ENCODE measurements at places on chromosomes 4 and X.

DNA sequence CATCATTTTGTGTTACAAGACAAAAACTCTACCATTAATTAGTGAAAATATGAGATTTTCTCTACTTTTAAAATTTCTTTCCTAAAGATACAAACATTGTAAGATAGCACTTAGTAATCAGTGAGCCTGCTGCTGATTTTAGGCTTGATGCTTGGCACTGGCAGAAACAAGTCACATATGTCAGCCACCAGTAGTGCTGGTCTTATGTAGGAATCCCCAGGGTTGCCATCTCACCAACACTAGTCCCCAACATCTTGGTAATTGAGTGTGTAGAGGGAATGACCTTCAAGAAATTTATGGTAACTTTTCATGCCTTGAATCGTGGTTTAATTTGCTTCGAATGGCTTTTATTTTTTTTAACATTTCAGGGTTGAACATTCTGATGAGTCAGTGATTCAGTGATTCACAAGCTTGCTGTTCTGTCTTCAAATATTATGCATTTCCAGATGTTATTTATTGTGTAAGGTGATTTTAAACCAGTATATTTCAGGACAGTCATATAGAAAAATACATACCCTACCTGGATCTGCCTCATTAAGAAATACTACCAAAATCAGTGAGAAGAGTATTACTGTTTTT lies 11.9 kb downstream of the EXOC1 start:
- no peak for DNase-seq

GRCh38 chrX:69290292-69290691 lies 125.0 kb upstream of the PJA1 start:
- no peak for DNase-seq

GRCh38 chrX:118523920-118524319 lies 28.3 kb downstream of the DOCK11 start:
- DNase-seq: peak; percentile 38

GRCh38 chrX:71653344-71653743 lies 14.0 kb upstream of the LOC101059915 start:
- DNase-seq: no peak

DNA sequence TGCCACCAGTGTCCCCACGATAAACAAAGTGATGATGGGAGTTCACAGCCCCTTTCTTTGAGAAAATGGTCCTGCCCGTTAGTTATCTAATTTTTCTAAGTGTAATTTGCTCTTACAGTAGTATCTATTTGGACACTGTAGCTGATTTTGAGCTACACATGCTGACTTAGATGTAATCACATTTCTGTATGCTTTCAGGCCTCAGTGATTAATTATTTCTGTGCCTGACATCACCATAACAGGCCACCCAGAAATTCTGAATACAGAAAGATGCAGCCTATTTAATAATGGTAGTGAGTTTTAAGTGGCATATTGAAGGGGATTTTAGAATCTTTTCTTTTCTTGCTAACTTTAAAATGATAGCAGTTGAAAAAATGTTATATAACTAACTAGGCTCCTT lies 147.6 kb upstream of the ANXA10 start:
- no peak for DNase-seq

- DNase-seq: peak; percentile 12
Measured at GRCh38 chr4:47598320-47598719, 113.2 kb downstream of the ATP10D start.

GRCh38 chr4:107736924-107737448 lies 17.0 kb upstream of the PAPSS1 start:
- peak; percentile 55 for DNase-seq

DNA sequence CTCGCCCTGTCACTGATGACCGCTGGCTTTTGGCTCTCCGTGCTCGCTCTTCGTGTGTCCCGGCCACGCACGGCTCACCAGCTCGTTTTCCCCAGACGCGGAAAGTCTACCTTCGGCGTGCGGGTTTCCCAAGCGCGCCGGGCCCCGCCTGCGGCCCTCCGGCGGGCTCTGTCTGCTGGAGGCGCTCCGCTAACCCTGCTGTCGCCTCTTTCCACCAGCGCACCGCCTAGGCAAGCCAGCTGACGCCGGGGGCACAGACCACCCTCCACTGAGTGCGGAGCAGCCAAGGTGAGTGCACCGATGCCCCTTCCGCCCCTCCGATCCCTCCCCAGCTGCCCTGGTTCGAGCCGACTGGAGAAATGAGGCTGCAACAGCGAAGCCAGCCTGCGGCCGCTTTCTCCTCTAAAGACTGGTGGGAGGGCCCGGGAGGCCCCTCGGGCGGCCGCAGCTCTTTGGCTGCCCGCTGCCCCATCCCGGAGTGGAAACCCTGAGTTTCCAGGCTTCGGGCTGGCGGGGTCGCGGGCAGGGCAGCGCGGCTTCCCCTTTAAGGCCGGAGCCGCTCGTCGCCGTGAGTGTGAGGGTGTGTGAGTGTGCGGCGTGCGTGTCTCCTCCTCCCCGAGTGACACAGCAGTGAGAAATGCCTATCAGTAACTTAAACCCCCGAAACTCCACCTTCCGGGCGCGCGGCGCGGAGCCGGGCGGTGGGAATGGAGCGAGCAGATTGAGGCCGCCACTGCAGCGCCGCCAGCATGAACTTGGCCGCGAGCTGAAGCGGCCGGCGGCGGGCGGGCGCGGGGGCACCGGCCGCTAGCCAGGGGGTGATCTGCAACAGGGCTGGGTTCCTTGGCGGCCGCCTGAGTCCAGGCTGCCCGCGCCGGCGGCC lies at the start of gene MAMLD1:
Gene MAMLD1, plus strand, starts transcription at position 719 of the 883 bp plus-strand sequence. CDS start 82,200 bp downstream, outside the sequence.
- DNase-seq: peak; percentile 72

GRCh38 chr4:111986095-111986494 lies 159.2 kb upstream of the FAM241A start:
- peak; percentile 57 for DNase-seq

GRCh38 chr4:145791988-145792387 lies 112.0 kb downstream of the C4orf51 start:
- no peak for DNase-seq

- no peak for DNase-seq
Measured at GRCh38 chr4:139331185-139331584, 28.9 kb upstream of the NDUFC1 start.

- DNase-seq: no peak
Measured at GRCh38 chr4:10728016-10728415, 43.4 kb upstream of the CLNK start.

GRCh38 chrX:103831803-103832544 lies at the start of gene RAB9B:
TSS of gene RAB9B (minus strand) at chrX:103832257. CDS start at chrX:103825784, 6,473 bp downstream.
- DNase-seq: peak; percentile 1

DNA sequence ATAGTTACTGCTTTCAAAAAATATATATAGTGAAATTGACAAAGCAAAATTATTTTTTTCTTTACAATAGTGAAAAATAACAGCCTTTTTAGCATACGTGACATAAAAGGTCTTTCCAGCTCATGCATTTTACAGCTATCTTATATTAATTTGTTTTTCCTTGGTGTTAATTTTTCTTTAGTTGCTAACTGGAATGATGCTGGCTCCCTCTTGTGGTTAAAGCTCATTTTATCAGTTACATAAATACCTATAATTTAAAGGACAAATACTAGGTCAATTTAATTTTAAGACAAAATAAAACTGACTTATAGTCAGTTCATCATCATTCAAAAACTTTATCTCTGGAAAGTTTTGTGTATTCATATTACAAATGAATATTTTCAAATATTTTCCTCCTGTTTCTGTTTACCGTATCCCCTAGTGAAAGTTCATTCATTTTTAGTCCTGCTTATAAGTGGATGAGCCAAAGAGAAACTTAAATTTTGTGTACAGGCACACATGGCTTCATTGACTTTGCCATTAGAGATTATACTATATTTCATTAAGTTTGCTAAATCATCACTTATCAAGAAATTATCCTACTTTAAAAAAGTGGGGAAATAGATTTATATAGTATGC lies 9.9 kb upstream of the ANAPC4 start:
- DNase-seq: peak; percentile 77

- no peak for DNase-seq
Measured at GRCh38 chrX:19790829-19791228, 96.6 kb downstream of the SH3KBP1 start.

GRCh38 chrX:7286168-7286837 lies 138.3 kb upstream of the PUDP start:
- DNase-seq: no peak

GRCh38 chr4:98030059-98030458 lies 113.2 kb downstream of the STPG2 start:
- DNase-seq: no peak

GRCh38 chr4:86934147-86934770 lies 552 bp upstream of the AFF1 start:
- DNase-seq: peak; percentile 49

- DNase-seq: no peak
Measured at GRCh38 chr4:89152972-89153371, 41.6 kb downstream of the TIGD2 start.

GRCh38 chr4:153901220-153901619 lies 112.3 kb upstream of the SFRP2 start:
- no peak for DNase-seq

GRCh38 chr4:37453281-37453998 lies 208.9 kb downstream of the NWD2 start:
- DNase-seq: peak; percentile 3

- no peak for DNase-seq
Measured at GRCh38 chr4:15690020-15690809, 8.6 kb downstream of the FAM200B start.

- DNase-seq: no peak
Measured at GRCh38 chrX:15864629-15865028, 10.0 kb upstream of the AP1S2 start.

DNA sequence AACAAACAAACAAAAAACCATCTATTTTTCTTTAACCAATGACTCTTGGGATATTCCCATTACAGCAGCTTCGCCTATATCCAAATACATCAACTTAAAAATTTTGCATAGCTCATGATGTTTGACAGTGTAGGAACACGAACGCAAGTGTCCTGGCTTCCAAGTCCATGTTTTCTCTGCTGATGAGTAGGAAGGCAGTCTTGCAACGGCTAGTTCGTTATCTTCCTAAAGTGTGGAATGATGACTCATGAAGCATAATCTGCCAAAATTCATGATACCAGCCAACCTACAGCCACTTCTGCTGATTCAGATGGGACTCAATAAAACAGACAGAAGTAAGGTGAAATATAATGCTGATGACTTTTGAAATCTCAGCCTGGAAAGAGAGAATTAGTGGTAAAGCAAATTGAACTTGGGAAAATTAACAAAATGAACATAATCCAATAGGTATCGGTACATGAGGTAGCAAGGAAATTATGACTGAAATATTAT lies 6.4 kb upstream of the SEPTIN11 start:
- DNase-seq: peak; percentile 64

DNA sequence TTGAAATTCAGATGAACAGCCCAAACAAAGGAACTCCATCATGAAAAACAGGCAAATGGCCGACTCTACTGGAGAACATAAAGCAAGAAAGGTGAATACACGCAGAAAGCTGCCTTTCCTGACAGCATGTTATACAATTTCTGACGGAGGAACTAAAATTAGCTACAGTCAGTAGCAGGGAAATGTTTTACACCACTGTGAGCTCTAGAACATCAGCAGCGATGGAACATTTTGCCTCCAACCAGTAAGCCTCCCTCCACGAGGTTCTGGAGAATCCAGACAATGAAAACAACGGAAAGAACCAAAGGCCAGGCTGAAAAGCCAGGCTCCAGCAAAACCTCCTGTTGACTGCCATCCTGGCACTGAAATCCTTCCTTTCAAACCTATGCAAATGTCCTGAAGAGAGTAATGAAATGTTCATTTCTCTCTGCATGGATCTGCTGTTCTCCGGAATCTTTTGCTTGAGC lies 78.9 kb downstream of the IRF2 start:
- DNase-seq: no peak

DNA sequence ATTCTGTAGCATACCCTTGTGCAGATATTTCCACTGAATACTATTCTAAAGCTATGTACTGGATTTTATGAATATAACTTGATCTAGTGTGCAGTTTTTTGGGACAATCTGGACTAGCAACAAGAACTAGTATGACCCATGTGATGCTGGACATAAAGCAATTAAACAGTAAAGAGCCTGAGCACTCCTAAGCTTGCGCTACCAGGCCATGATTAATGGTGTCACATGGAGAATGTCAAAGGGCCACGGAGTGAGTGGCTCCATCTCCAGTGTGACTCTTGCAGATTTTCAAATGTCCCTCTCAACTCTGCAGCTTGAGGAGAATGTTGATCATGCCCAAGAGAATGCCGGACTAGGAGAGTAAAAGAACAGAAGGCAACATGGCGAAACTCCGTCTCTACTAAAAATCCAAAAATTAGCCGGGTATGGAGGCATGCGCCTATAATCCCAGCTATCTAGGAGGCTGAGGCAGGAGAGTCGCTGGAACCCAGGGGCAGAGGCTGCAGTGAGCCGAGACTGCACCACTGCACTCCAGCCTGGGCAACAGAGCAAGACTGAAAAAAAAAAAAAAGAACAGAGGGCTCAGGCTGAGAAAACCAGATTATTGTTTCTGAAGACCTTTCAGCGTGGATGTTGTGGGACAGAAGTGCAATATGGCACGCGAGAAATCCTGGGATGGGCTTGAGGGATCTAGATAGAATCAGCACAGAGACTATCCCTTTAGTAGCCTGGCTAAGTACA lies 45.0 kb downstream of the TIGD2 start:
- DNase-seq: no peak

DNA sequence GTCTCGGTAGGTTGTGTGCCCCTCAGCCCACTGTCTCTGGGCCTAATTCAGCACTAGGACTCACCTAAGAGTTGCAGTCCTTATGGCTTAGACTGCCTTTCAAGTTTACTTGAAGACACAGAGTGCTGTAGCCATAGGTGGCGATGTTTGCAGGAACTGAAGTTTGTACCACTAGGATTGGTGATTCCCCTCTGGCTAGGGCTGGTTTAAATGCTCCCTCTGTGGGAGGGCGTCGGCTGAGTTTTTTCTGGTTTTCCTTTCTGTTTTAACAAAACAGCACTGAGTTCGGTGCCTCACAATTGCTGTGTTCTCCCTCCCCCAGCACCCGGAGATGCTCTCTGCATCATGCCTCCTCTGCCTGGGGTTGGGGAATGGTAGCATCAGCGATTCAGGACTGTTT lies 480.9 kb downstream of the PCDH11X start:
- DNase-seq: no peak

GRCh38 chrX:17459008-17459611 lies 84.1 kb downstream of the NHS start:
- DNase-seq: no peak

DNA sequence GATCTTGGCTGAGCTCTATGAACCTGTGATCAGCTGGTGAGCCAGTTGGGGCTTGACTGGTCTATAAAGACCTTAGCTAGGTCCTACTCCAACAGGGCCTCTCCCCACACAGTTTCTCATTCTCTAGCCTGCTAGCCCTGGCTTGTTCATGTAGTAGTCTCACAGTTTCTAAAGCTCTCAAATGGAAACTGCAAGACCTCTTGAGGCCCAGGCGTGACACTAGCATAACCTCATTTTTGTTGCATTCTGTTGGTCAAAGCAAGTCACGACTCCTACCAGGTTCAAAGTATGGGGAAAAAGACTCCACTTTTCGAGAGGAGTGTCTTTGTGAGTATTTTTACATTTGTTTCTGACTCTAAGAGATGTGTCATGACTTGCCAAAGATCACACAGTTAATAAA lies 50.9 kb downstream of the CEP44 start:
- no peak for DNase-seq

DNA sequence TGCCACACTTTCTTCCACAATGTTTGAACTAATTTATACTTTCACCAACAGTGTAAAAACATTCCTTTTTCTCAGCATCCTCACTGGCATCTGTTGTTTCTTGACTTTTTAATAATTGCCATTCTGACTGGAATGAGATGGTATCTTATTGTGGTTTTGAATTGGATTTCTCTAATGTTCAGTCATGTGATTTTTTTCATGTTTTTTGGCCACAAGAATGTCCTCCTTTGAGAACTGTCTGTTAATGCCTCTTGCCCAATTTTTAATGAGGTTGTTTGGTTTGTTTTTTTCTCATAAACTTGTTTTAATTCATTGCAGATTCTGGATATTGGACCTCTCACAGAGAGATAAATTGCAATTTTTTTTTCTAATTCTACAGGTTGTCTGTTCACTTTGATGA lies 1195.2 kb downstream of the TECRL start:
- DNase-seq: no peak

All from hematopoietic multipotent progenitor cell treated with erythropoietin and hydrocortisone succinate and interleukin-3 and kit ligand, for 8 days (in vitro differentiated cells).